ENCODE measurements at places on chromosomes 16 and 17.

GRCh38 chr17:42618442-42619150, 9.1 kb downstream of the TUBG1 start:
- no peak for DNase-seq

DNA sequence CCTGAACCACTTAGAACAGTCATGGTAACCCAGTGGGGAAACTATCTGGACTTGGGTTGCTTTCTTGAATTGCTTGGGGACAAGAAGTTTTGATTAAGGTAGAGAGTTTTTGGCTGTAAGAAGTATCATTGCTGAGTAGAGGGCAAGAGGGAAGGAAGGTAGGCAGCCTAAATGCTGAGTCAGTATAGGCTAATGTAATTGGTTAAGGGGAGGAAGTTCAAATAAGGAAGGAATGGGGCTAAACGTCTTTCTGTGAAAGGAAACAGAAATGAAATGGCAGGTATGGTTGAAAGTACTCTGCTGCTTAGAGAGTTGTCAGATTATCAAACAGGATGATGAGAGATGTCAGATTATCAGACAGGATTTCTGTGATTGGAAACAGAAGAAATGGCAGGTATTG, 20.3 kb downstream of the KPNB1 start:
- no peak for DNase-seq

GRCh38 chr17:43456661-43457361, 27.0 kb upstream of the DHX8 start:
- DNase-seq = no peak

- DNase-seq = no peak
Measured at GRCh38 chr16:86524029-86524428, 13.7 kb downstream of the FOXF1 start.

DNA sequence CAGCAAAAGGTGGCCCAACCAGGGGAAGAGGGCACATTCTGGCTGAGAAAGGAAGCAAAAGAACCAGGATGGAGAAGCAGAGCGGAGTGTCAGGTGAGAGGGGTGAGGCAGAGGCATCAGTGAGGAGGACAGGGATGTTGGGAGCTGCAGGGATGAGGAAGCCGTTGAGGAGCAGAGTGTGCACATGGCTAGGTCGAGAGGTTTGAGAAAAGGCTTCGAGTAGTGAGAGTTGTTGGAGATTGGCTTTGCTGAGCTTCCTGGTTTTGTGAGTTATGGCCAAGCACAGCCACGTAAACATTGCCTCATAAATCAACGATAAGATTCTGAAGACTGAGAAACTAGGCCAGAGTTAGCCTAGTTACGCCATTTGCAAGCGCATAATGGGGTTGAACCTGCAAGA, 26.9 kb downstream of the DNAH2 start:
- DNase-seq = no peak

DNA sequence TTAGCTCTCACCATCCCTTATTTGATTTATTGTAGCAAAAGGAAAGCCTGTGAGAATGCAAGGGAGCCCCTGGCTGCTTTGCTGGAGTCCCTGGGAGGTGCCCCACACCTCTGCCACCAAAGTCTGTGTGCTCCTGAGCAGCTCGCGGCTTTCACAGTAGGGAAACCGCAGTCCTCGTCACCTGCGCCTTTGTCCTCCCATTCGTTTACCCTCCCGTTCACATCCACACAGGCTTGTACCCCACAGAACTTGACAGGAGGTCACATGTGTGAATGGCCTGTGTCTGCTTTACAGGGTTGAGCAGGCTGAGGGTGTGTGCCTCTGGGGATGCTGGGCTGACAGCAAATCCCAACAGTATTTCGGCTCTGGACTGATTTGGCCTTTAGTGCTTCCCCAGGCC, 152.5 kb downstream of the LGALS9B start:
- no peak for DNase-seq

- DNase-seq = no peak
Measured at GRCh38 chr16:89924297-89924924, 1.3 kb downstream of the TUBB3 start.

GRCh38 chr17:79583475-79583874, 27.4 kb downstream of the RBFOX3 start:
- DNase-seq = no peak

DNA sequence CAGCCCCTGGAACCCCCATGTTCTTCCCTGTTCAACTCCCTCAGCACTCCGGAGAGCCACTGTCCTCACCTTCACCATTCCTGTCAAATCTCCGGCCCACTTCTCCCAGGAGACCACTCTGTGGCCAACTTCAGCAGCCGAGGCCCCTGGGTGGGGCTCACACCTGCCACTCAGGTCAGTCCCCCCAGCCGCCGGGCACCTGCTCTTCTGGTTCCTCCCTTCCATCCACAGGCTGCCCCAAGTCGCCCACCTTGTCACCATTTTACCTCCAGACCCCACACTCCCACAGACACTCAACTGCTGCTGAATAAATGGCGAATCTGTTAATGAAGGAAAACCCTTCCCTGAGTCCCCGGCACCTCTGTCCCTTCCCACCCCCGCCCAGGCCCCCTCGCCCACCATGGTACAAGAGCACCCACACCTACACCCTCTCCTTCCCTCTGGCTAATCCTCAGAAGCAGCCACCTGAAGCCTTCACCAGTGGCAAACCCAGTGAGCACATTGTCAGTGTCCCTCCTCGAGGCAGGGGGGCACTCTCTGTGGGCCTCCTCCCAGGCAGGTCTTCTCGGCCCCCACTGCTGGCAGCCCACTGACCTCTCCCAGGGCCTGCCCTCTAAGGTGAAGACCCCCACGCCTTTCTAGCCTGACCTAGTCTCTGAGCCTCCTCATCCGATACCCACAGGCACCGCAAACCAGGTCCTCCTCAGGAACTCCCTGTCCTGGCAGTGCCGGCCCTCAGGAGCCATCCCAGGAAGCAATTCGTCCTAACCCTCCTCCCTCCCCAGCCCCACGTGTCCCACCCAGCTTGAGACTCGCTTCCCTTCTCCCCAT, 8.2 kb downstream of the CANT1 start:
- DNase-seq = no peak

DNA sequence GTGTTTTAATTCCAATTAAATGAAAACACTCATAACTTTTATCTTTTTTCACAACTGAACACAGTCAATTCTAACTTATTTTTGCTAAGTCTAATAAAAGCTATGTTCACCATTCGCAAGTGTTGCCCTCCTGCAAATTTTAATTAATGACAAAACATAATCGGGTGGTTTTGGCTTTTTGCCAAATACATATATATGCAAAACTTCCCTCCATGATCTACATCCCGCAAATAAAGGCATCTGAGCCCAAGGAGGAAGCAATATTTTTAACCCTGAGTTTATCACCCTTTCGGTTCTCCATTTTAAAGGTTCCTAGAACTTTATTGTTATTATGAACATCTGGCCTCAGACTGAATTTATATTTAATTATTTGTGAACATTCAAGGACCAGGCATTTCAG, 507.9 kb downstream of the CDH13 start:
- no peak for DNase-seq

GRCh38 chr17:7388856-7389255, 5.5 kb downstream of the PLSCR3 start:
- no peak for DNase-seq

DNA sequence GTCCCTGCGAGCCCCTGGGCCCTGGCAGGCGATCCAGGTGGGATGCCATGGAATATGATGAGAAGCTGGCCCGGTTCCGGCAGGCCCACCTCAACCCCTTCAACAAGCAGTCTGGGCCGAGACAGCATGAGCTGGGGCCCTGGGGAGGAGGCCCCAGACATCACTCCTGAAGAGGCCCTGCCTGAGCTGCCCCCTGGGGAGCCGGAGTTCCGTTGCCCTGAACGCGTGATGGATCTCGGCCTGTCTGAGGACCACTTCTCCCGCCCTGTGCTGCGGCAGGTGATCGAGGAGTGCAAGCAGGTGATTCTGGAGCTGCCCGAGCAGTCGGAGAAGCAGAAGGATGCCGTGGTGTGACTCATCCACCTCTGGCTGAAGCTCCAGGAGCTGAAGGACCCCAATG, 33.1 kb downstream of the CDRT15L2 start:
- DNase-seq = no peak

DNA sequence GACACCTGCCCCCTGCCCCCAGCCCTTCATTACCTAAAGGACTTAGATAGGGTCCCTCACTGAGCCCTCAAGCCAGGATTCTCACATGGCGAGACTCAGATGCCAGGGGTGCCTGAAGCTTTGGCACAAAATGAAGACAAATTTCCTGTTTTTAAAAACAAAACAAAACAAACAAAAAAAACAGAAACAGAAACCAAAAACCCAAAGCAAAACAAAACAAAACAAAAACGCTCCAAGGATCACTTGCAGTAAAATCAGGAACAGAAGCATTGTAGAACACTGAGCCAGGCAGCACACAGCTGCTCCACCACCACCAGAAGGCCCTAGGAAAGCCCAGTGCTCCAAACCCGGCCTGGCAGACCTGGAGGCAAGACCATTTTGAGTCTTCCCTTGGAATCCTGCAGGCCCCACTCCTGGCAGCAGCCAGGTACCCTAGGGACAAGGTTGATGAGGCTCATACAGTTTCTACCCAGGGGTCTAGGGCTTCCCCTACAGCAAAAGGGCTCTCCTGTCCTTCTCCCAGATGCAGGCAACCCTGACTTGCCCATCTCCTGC, 20.8 kb downstream of the MYO18A start:
- DNase-seq = no peak

DNA sequence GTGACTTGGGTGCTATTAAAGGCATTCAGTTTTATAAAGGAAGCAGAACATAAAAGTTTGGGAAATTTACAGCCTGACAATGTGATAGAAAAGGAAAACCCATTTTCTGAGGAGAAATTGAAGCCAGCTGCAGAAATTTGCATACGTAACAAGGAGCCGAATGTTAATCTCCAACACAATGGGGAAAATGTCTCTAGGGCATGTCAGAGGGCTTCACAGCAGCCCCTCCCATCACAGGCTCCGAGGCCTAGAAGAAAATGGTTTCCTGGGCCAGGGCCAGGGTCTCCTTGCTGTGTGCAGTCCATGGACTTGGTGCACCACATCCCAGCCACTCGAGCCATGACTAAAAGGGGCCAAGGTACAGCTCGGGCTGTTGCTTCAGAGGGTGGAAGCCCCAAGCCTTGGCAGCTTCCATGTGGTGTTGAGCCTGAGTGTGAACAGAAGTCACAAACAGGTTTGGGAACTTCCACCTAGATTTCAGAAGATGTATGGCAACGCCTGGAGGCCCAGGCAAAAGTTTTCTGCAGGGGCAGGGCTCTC, 23.9 kb upstream of the TOM1L1 start:
- DNase-seq = no peak

DNA sequence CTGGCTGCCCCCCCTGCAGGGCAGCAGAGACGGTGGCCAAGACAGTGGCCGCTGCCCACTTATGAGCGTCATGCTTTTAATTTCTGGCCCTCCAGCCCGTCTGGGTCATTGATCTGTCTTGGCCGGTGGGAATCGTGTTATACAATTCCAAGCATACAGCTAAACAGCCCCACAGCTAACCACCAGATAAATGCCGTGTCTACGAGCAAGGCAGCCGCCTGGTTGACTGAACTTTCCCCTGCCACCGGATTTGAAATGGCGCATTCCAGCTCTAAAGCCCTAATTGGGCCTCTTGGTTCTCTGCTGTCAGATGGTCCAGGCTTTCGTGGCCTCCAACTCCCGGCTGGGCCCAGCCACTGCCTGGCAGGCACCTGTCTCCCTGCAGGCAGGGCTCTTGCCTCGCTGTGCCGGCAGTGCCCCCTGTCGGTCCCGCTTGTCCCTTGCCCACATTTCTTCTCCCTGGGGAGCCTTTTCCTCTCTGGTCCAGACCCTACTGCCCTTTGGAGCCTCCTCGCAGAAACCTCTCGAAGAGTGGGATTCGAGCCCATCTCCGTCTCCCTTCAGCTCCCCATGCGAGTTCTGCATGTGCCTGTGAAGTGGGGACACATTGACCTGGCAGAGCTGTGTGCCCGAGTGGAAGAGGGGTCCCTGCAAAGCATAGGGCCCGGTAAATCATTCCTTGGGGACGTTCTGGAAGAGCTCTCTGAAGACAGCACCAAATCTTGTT, 1.8 kb upstream of the RBFOX3 start:
- DNase-seq = peak; percentile 37

GRCh38 chr17:82627405-82627804, 20.8 kb downstream of the WDR45B start:
- DNase-seq = no peak

DNA sequence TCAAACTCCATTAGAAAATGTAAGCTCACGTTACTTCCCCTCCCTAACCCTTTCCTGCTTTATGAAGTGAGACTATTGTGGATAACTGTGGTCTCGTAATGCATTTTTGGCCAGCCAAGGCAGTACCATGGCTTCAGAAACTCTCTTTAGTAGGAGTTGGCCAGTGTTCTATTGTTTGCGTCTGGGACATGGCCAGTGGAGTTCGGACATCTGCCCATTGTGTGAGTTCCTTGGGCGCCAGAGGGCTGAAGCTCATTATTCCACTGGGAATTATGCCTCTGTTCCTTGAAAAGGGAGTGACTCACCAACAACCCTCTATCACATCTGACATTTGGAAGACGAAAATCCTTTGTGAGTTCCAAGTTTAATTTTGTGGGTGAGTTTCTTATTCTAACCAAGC, 319.5 kb upstream of the SOX9 start:
- no peak for DNase-seq

DNA sequence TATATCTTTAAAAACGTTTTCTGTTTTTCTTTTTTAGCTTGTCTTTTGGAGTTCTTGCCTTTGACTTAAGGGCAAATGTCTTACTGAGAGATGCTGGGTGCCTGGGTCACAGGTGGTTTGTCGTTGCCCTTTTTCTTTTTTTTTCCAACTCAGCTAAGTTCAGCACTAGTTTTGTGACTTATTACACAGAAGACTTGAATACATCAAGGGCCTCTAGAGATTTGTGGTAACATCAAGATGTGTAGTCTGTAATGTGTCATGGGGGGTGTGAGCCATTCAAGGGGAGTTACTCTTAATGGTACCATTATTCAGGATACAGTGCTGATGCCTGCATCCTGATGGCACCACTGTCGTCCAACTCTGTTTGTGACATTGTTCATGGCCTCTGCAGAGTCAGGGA, 95.1 kb downstream of the PRKCA start:
- DNase-seq = no peak

DNA sequence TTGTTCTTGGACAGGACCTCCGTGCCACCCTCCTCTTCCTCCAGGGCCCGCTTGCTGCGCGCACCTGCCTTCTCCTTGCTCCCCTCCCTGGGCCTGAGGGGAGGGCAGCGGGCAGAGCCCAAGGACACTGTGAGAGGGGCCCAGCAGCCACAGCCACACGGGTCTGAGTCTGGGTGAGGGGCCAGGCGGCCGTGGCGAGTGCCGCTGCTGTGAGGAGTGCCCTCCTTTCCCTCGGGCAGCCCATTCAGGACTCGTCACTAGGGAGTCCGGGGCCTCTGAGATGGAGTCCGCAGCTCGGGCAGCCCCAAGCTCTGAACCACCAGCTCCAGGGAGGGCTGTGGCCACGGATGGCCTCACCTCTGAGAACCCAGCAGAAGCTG, 5.6 kb downstream of the DUS1L start:
- no peak for DNase-seq

Measured in stimulated activated CD4-positive, alpha-beta T cell treated with anti-CD3 and anti-CD28 coated beads, Interleukin-12 subunit alpha, Interleukin-12 subunit beta, amount 100 ng/mL, for 4 hours (primary cell).